ENCODE measurements at places on chromosomes 13 and 19.
A peak's percentile ranks its signal among the peaks of the same experiment; 100 is the strongest.

GRCh38 chr13:36712770-36713169 lies 39.0 kb downstream of the SERTM1 start:
- DNase-seq, result no peak

DNA sequence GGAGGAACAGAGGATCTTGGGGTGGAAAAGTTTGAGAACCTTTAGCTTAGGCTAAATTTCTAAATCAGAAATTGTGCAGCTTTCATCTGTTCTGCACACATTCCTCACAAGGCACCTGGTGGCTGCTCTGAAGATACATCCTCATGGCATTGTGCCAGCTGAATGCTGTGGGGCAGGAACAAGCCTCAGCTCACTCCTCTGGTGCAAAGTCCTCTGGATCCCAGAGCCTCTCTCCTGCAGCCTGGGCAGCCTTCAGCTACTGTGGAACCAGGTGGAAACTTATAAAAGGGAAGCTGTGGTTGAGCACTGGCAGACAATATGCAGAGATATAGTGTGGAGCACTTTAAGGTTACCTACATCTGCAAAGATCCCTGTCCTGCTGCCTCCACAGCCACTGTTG lies 72.3 kb downstream of the KCTD12 start:
- no peak for DNase-seq

DNA sequence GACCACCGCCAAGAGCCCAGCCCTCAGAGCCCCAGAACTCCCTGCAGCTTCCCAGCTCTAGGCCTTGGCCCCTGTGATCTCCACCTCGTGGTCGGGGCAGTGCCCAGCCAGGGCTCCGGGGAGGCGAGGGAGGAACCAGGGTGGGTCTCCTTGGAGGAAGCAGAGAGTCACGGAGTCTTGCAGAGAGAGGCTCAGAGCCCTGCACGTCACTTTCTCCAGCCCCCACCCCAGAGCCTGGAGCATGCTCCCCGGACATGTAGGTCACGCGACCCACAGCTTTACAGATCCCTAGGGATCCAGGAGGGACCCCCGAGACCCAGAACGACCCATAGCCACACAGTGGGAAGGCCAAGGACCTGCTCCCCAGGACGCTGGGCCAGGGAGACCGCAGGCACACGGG lies 11.9 kb downstream of the GADD45B start:
- no peak for DNase-seq

GRCh38 chr19:20423381-20424197 lies 142.0 kb downstream of the ZNF737 start:
- peak; percentile 9 for DNase-seq

DNA sequence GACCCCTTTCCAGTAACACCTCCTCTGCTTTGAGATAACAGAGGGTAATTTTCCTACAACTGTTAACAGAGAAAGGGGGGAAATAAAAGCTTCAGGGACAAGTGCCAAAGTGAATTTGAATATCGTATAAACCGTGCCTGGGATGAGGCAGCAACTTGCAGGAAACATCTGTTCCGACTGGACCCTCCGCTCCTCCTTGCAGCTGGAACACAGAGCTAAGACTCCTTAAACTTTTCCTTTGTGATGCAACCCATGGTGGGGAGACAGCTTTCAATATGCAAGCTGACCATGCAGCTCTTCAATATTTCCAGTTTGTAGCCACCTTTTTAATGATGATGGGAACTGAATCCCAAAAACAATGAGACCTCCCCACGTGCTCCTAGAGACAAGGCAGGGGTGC lies 432.6 kb downstream of the ZNF536 start:
- DNase-seq, result no peak

DNA sequence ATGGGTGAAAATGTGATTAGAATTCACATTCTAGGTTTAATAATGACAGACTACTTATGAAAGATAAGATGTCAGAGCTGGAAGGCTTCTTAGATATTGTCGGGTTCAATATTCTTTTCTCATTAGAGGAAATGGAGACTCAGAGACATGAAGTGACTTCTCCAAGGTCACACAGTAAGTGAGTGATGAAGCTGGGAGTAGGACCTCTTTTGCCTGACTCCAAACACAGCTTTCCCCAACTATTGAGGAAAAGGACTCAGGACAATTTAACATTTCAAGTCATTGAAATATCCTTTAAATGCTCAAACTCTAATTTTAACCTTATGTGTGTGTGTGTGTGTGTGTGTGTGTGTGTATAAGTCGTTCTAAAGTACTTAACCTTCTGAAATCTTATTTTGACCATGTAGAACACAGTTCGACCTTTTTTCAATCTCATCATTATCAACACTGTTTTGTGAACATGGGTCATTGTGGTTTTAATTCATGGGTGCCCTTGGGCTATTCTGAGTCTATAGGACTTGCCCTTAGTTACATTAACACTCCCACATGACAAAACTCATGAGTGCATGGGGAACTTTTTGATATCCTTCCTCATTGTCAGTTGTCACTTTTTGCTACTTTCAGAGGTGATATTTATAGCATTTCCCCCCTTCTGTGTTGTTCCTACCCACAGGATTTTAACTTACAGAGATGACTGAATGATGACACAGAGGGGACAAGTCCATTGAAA lies 53.0 kb downstream of the LRCH1 start:
- DNase-seq, result no peak

- no peak for DNase-seq
Measured at GRCh38 chr19:55133639-55134444, 15.2 kb downstream of the TNNT1 start.

DNA sequence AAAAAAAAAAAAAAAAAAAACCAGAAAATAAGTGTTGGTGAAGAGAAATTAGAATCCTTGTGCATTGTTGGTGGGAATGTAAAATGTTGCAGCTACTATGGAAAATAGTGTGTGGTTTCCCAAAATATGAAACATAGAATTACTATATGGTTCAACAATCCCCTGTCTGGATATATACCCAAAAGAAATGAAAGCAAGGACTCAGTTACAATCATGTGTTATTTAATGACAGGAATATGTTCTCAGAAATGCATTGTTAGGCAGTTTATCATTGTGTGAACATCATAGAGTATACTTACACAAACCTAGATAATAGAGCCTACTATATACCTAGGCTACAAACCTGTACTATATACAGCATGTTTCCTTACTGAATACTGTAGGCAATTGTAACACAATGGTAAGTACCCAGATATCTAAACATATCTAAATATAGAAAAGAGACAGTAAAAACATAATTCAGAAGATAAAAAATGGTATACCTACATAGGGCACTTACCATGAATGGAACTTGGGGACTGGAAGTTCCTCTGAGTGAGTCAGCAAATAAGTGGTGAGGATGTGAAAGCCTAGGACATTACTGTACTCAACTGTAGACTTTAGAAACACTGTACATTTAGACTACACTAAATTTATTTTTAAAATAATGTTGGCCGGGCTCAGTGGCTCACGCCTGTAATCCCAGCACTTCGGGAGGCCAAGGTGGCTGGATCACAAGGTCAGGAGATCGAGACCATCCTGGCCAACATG lies 25.7 kb upstream of the SLC7A1 start:
- no peak for DNase-seq

DNA sequence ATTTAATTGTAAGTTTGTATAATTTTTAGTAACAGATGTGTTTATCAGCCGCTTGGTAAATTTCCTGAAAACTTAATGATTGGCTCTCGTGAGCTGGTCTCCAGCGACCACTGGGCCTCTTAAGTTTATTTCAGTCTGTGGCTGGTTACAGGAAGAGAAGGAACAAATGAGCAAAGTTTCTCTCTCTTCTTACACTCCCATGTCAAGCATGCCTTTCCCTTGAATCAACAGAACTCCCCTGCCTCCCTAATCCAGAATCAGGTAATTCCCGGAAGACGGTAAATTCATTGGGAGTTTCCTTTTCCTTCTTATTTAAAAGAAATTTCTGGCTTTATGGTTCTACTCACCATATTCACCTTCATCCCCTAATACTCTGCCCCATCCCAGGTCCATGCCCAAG lies 52.5 kb upstream of the POMP start:
- no peak for DNase-seq

DNA sequence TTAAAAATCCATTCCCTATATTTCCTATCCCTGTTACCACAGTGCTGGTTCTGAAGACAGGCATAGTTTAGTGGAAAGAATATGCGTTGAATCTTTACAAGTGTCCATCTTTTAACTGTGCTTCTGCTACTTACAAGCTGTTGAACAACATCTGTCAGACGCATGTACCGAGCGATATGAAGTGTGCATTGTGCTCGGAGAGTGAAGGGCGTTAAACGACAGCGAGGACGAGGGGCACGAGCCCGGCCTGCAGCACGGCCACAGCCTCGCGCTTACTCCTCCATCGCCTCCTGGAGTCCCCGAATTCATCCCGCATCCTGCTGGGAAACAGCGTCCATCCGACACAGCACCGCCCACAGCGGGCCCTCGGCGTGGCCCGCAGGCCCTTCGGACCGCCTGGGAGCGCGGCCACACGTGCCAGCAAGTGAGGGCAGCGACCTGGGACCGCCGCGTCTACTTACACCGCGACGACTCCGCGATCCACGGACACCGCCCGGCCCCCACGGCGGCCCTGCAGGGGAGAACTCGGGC lies 514 bp downstream of the PCID2 start:
- DNase-seq, result no peak

DNA sequence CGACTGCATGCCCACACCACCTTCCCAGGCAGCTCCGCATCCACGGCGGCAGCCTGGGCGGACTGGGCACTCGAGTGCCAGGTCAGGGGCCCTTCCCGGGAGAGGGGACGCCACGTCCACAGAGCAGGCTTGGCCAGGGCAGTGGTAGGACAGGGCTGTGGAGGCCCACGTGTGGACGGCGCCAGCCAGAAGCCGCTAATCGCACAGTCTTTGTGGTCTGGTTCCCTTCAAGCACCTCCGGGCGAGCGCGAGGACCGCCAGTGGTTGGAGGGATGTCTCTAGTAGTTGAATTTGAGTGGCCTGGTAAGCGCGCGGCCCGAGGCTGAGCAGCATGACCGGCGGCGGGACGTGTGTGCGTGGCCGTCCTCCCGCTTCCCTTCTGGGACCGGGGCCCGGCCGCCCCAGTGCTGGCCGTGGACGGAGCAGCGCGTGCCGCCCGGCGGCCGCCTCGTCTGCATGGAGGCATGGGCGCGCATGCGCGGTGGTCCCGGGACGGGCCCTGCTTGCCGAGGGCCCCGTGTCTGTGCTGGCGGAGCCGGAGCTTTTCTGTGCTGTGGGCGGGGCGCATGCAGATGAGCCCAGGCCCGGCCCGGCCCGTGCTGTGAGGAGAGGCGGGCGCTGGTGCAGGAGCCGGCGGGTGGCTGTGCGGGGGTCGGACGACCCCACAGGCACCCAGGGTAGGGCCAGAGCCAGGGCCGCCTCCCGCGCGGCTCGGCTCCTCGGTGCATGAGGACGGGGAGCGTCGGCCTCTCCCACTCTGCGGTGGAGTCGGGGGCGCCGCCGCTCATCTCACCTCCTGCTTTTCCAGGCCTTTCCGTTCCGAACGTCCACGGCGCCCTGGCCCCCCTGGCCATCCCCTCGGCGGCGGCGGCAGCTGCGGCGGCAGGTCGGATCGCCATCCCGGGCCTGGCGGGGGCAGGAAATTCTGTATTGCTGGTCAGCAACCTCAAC lies 8.6 kb downstream of the PTBP1 start:
- no peak for DNase-seq

GRCh38 chr19:46731584-46731983 lies 14.3 kb upstream of the FKRP start:
- no peak for DNase-seq

DNA sequence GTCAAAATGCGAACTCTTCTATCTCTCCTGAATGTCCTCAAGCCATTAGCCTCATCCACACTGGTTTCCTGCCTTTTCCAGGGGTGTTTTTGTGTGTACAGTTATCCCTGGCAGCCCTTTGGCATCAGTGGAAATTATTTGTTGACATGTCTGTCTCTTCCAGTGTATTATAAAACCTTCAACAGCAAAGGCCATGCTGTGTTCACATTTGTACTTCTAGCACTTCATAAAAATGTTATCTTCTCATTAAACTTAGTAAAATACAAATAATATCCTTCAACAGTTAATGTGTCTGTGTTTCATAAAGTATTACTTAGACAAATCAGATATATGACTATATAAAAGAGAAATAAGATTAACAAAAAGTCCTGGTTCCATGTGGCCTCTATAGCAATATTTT lies 359.5 kb upstream of the ARGLU1 start:
- no peak for DNase-seq

DNA sequence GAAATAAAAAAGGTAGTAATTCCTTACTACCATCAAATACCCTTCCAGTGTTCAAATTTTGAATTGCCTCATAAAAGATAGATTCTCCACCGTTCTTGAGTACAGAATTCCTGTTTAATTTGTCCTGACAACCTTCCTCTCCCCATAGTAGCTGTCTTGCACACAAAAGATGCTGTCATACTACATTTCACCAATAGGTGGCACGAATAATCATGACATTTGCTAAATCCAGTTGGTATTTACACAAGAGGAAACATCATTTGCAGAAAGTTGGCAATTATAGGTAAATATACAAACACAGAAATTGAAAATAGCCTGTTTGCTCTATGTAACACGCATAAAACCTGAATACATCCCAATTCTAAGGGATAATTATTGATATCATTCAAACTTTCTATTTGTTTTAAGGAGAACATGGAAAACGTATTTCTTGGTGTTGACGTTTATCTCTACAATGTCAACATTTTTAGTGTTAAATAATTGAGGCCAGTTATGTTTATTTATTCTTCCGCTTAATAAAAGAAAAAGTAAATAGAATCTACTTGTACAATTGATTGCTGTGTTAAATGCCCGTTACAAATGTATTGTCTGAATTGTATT lies 58.3 kb upstream of the CLDN10 start:
- DNase-seq, result no peak

- DNase-seq, result no peak
Measured at GRCh38 chr13:33776239-33776881, 41.6 kb upstream of the RFC3 start.

- no peak for DNase-seq
Measured at GRCh38 chr19:38932425-38933179, 1.9 kb downstream of the MRPS12 start.

DNA sequence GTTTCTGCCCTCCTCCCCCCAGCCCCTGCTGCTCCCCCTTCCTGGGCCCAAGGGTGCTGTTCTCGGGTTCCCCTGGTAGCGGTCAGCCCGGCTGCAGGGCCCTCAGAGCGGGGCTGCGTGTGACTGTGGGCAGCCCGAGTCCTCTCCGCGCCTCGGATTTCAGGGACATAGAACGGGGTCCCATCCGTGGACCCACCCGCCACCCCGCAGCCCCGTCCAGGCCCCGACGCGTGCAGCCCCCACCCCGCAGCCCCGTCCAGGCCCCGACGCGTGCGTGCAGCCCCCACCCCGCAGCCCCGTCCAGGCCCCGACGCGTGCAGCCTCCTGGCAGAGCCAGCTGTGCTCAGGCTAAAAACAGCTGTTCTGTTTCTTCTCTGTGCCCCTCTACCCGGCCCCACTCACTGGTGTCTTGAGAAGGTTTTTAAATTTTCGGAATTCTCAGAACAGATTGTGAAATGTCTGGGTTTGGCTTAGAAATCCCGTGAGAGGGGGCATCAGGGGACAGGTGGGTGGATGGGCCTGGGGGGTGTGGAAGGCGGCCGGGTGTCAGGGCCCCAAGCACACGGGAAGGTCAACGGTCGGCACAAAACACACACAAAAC lies 5.5 kb upstream of the PRTN3 start:
- DNase-seq, result no peak

DNA sequence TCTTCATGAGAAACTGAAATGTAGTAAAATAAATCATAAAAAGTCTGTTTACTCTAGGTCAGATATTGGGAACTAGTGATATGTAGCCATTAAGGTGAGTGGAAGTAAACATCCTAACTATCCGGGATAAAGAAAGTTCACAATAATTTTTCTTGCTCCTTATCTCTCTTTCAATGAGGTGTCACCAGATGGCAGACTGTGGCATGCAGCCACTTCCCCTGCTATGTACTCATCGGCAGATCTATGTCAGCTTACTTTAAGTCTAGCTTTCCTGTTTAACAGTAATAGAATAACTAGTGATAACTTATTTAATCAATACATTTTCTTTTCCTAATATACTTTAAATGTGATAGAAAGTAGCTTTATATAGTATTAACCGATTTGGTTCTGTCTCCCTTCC lies 181.9 kb downstream of the NDFIP2 start:
- DNase-seq, result no peak

Data from hypothalamus (tissue), 51 donors.